ENCODE measurements at places on chromosomes 13 and 19.

DNA sequence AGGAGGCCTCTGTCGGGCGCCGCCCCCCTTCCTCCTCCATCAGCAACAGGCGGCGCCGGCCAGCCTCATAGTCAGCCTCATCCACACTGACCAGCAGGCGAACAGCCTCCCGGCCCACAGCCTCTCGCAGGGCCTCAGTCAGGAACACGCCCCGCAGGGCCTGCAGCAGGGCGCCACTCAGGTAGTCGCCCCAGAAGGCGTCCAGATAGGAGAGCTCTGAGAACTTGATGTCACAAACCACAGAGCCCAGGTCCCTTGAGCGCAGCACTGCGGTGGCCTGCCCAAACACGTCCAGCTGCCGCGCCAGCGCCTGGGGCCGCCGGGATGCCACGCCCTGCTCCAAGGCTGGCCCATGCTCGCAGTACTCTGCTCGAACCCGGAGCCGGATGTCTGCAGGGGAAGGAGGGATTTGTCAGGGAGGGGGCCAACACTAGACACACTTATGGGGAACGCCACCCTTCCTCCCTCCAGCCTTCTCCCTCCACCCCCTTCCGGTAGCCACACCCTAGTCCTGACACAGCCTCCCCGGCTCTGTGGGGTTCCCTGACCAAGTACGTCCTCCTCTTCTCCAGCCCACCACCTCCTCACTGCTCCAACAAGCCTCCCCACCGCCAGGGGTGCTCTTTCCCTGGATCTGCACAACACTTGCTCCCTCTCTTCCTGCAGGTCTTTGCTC, 17.9 kb downstream of the DEDD2 start:
- DNase-seq = no peak

GRCh38 chr19:38373907-38374331, 452 bp upstream of the PSMD8 start:
- DNase-seq = no peak

DNA sequence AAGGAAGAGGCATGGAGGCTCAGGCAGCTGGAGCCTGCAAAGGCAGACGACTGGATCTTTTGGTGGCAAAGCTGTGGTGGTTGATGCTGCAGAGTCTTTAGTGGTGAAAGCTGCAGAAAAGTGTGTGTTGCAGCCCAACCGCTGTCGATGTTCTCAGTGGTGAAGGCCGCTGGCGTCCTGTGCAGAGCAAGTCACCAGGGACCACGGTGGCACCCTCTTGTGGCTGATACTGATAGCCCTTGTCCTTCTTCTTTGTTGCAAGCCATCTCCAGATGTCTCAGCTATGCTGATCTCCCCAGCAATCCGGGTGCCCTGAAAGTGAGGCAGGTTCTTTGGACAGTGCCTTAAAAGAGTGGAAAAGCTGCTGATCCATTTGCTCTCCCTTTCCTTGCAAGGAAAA, 610.9 kb upstream of the PCDH9 start:
- DNase-seq = no peak

GRCh38 chr13:21045100-21045499, 16.3 kb downstream of the LATS2 start:
- DNase-seq = no peak

- no peak for DNase-seq
These were observed 1011.0 kb upstream of the MIR17HG start for GRCh38 chr13:90336507-90336906.
